AG20443 (cell line): ENCODE measurements at places on chromosomes 12 and 14.

DNA sequence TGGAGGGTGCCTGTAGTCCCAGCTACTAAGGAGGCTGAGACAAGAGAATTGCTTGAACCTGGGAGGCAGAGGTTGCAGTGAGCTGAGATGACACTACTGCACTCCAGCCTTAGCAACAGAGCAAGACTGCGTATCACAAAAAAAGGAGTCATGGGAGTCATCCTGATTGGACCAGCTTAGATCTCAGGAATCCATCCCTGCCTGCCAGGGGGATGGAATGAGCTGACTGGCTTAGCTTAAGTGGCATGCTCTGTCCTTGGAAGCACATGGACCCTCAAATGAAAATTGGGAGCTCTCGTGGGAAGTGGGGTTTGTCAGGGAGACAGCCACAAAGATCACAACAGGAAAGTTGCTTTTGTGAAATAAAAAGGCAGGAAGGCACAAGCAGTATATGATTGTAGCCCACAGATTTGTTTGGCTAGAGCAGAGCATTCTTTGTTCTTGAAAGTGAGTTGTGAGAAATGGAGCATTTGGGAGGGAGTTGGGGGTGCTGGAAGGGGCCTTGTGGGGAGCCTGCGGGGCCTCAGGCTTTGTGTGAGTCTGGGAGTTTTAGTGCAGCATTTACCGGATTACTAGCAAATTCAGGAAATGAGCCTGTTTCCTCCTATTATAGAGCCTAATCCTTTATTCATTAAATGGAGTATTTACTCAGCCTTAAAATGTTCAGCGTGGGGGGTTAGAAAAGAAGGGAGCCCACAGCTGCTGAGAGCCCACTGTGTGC lies 30.7 kb downstream of the DGLUCY start:
- DNase-seq, result peak; percentile 69

DNA sequence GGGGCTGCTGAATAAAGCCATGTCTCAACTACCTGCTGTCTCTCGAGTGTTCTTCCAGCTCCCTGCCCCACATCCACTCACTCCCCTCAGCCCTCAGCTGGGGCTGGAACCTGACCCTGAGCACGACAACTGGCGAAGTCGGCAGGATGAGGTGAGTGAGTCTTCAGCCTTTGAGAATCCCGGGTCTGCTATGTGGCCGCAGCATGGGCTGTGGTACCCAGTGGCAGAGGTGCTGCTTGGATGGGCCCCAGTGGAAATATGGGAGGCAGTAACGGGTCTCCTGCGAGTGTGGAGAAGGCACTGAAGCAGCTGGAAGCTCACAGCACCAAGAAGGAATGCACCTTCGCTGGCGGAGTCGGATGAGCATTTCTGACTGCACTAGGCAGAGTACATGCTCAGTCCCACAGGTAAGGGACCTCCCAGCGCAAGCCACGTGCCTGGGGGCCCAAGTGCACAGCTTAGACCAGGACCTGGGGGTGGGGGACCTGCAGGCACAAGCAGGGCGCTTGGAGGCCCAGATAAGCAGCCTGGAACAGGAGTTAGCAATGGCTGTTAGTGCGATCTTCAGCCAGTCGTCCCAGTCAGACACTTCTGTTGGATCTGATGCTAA lies 95.5 kb upstream of the TMPO start:
- DNase-seq, result no peak

DNA sequence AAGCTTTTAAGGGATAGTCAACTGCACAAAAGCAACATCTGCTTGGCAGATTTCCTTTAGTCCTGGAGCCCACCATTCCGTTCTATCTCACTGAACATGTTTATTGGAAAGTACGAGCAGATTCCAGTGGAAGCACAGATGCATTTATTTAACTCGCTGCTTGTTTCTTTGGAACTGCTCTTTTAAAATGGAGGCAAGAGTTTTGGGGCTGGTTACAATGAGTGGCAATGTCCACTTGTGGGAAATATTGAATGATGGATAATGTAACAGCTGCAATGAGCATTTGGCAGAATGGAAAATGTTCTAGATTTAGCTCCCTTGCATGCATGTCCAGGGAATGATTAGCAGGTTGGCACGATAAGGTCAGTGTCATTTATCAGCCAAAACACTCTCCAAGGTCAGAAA lies 163.0 kb downstream of the ATP23 start:
- DNase-seq, result no peak

- DNase-seq, result peak; percentile 76
Measured at GRCh38 chr14:65019944-65020566, 33.4 kb downstream of the FNTB start.

GRCh38 chr12:58657190-58657589 lies 263.1 kb downstream of the LRIG3 start:
- DNase-seq, result no peak

- DNase-seq, result no peak
Measured at GRCh38 chr12:90828621-90829020, 126.4 kb downstream of the CCER1 start.

DNA sequence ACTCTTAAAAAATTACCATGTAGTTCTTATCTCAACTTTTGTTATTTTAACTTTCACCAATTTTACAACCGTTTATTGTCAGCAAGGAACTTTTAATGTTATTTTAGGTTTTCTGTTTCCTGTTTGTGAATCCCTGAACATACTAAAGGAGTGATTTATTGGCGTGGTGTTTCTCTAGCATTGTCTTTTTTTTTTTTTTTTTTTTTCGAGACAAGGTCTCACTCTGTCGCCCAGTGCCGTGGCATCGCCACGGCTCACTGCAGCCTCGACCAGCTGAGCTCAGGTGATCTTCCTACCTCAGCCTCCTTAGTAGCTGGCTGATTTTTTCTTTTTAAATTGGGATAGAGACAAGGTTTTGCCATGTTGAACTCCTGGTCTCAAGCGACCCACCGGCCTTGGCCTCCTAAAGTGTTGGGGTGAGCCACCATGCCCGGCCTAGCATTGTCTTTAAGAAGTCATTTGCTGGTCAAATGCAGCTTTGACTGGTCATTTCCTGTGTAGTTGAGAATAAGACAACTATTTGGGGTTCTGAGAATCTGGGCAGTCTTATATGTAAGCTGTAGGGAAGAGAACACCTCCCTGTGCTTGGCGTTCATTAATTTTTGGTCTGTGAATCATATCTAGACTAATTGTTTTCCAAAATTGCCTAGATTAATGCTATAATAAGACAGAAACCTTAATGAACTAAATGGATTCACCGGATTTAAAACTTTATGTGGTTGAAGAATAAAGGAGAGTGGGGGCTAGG lies 2.1 kb downstream of the WASHC4 start:
- DNase-seq, result no peak

DNA sequence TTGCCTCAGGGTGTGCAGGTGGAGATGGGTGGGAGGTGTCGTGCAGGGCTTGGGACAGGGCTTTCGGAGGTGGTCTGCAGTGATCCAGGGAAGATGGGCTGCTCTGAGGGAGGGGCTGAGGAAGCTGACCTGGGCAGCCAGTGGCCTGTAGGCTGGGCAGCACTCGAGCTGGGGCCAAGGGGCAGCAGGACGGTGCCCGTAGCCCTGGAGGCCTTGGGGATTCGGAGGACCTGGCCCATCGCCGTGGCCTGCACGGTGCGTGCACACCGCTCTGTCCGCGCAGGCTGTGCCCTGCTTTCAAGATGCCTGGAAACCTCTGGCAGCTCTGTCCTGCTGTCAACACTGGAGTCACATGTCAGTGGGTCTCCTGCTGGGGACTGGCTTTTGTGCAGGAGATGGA lies 9.1 kb downstream of the PACS2 start:
- DNase-seq, result no peak

- DNase-seq, result no peak
Measured at GRCh38 chr12:106119301-106119700, 19.5 kb downstream of the NUAK1 start.

DNA sequence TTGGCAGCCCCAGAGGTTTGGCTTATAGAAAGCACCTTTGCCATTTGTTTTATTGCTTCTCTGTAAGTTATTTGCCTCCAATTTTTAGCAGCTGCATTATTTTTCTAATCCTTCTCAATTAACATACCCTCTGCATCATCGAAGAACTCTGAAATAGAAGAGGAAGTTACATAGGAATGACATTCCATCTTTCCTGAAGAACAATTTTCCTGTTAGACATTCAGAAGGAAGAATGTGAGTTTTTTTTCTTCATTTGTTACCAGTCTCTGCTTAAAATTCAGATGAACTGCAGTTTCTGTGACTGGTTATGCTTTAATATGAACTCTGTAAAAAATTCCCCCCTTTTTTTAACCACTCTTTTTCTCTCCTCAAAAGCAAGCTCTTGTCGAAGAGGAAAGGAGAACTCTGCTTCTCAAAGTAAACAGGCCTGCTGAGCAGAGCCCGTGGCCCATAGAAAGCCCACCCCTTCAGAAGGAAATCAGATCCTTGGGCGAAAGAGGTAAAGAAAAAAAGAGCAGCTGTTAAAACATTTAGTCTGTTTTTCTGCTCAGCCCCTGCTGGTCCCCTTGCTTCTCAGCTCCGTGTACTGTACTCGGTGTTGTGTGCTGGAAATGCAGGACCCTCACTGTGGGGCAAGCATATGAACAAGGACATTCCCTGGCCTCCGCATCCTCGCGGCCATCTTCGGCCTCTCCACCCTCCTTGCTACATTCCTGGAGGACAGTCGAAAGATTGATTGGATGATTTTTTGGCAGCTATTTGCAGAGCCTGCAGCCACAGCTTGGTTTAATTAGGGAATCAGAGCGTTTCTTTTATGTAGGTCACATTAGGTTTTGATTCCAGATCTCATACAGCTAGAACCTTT lies 164.4 kb upstream of the LRIG3 start:
- DNase-seq, result peak; percentile 69

GRCh38 chr12:85275374-85275773 lies 4.6 kb upstream of the ALX1 start:
- no peak for DNase-seq

GRCh38 chr12:94305130-94305957 lies 154.3 kb downstream of the CEP83 start:
- no peak for DNase-seq

DNA sequence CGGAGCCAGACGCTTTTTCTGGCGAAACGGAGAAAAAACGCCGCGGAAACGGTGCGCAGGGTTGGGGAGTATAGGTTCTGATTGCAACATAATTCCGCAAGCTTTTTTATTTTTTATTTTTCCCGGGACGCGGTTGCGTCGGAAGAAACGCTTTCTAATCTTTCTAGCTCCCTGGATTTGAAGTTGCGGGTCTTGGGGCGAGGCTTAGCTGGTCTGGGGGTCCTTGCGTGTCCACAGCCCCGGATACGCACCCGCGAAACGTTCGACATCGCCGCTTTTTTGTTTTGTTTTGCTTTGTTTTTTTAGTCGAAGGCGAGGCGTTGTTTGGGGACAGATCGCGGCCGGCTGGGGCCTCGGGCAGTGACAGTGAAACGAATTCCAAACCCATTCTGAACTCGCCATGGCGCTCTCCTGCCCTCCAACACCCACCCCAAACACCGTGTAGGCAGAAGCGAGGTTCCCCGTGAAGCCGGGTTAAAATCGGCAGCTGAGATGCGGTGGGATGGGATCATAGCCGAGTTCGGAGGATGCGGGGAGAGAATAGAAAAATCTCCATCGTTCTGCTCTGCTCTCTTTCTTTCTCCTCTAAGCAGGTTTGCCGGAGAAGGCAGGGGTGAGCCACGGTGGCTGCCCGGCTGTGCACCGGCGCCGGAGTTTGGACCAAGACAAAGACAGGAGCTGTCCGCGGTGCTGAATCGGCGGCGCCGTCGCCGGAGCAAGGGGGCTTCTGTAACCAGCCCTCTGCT lies 8.1 kb upstream of the LHX5 start:
- DNase-seq, result peak; percentile 81

GRCh38 chr14:78697341-78697740 lies 527.2 kb downstream of the NRXN3 start:
- peak; percentile 39 for DNase-seq

DNA sequence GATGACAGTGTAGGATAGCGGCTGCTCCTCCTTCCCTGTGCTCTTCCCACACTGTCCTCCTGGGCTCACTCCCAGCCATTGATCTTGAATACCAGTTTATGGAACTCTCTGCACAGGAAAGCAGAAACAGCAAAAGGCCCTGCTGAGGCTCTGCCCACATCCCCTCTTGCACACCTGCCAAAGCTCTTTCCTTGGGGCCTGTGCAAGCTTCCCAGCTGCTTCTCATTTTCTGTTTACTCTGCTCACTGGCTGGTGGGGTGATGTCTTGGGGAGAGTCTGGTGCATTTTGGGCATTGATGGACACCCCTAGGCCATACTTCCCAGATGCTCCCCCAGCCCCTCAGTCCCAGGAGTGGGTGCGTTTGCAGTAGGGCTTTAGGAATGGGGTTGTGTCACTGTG lies 361.8 kb downstream of the TMEM121 start:
- no peak for DNase-seq

DNA sequence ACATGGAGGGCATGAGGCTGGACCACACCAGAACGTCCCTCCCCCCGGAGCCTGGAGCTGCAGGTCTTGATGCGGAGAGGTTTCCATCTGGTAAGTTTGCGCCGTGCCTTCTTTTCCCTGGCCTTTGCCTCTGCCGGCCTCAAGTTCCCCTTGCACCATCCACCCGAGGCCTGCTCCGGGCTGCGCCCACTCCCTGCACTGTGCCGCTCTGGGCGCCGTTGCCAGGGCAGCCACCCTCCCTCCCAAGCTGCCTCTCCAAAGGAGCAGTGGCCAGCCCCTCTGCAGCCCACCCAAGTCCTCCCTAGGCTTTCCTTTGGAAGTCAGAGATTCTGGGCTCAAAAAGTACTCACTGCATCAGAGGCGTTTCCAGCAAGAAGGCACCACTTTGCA lies 46.2 kb upstream of the MEG3 start:
- DNase-seq, result no peak

DNA sequence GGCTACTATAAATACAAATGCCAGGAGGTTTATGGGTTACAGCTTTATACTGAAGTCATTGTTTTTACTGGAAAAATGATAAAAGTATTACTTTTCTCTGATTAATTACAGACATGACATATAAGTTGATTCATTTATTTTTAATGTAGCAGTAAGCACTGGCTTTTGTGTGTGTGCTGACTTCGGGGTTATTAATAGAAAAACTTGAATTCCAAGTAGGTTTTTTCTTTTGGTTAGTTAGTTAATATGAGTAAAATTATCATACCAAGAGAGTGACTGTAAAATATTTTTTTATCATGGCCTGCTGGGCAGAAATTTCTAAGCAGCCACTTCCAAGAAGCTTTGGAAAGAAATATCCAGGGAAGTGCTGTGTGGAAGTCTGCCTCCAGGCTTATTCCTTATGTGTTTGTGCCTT lies 56.4 kb downstream of the IFT81 start:
- peak; percentile 45 for DNase-seq

- no peak for DNase-seq
Measured at GRCh38 chr12:3205742-3206519, 128.8 kb downstream of the TSPAN9 start.

DNA sequence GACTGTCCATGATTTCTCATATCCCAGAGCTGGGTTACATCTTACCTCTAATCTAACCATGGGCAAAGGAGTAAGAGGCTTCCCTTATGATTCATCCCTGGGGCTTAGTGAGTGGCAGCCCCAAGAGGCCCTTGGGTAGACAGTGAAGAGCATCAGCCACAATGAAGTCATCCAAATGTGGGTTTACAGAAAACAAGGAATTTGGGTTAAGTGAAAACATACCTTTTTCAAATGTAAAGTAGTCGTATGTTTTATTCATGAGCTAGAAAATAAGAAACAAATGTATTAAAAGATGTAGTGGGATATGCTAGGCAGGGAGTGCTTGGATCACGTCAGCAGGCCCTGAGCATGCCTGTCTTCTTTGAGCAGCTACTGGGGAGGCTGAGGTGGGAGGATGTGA lies 54.0 kb upstream of the ELK3 start:
- peak; percentile 72 for DNase-seq
